ENCODE measurements at places on chromosomes 12 and 14.

DNA sequence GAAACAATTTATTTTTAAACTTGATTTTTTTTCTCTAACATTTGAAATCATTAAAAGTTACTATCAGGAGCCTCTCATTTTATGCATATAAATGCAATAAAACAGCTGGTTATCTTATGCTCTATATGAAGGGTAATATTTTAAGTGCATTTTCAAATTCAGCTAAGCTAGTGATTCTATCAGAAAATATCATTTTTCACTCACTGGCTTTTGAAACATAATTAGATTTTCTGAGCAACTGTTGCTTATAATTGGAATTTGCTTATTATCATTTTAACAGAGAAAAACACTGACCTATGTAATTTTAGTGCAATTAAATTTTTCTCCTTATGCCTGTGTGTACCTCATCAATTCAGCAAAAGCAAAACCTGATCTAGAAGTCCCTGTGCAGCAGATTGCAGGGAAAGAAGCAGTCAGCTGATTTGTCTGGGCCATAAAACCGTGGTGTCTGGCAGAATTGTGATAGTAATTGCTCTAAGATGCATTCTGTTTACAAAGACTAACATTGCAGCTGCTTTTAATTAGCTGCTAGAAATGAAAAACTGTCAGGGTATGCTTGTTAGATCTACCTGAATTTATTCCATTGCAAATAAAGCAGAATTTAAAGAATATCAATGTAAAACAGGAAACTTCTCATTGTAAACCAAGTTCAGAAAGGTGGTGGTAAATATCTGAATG lies 75.0 kb downstream of the BICD1 start:
- no peak for DNase-seq

DNA sequence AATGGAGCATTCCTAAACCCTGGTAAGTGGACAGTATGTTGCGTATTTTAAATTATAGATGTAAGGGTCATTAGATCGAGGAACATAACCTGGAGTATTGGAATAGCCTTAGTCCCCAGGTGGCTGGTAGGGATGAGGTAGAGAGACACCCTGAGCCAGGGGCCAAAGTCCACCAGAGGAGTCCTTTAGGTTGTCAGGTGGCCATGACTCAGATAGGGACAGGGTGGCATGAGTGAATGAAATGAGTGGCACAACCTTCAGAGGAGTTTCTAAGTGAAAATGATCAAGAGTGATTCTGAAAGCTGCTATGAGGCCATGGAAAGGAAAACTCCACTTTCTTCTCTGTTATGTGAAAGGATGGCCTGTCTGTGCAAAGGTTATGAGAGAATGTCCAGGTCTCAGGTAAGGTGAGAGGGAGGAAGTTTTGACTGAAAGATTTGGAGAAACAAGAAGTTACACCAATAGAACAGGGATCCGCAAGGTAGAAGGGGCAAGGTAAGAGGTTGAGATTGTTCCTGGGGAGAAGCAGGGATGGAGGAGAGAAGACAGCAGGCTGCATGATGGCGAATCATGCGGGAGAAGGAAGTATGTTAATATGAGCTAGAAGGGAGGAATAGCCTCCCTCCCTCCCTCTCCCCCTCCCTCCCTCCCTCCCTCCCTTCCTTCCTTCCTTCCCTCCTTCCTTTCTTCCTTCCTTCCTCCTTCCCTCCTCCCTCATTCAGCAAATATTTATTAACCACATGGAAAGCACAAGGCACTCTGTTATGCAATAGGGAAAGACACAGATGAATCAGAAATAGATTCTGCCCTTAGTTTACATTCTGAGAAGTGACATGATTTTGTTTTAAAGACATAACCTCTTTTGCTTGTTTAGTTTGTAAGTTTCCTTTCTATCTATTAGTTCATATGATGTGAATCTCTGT lies 14.0 kb upstream of the RIPK3 start:
- DNase-seq: no peak

DNA sequence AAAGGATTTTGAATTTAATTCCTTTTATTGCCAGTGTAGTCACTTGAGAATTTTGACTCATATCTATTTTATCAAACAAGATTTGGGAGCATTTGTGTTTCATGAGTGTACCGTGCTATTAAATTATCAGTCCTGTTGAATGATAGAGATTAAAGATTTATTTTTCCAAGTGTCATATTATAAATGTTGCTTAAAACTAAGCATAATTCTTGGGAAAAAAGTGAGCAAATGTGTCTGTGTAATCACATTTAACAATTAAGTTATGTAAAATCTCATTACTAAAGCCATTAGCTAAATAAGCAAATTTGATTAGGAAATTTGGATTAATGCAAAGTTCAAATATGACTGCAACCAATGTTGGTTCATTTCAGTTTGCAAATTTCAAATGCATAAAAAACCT lies 266.7 kb downstream of the TMTC2 start:
- DNase-seq: no peak

DNA sequence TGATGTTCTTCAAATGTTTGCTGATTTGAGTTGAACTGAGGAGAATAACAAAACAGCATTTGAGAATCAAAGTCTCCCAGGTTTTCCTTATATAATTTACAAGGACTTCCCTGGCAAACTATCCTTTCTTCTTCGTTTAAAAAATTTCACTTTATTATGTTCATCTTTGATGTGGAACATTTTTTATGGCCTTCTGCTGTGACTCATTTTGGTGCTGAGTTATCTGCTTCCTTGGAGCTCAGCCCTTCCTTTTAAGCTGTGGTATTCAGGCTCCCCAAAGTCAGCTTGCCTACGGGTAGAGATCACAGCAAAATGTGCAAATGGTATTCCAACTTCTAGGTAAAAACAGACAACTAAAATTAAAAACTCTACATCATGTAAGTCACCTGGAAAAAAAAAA lies 1.4 kb upstream of the ANO4 start:
- DNase-seq: no peak

- no peak for DNase-seq
Observed at GRCh38 chr14:87629788-87630187, 363.2 kb downstream of the GALC start.

- DNase-seq: no peak
Observed at GRCh38 chr14:76699209-76699938, 61.9 kb upstream of the VASH1 start.

DNA sequence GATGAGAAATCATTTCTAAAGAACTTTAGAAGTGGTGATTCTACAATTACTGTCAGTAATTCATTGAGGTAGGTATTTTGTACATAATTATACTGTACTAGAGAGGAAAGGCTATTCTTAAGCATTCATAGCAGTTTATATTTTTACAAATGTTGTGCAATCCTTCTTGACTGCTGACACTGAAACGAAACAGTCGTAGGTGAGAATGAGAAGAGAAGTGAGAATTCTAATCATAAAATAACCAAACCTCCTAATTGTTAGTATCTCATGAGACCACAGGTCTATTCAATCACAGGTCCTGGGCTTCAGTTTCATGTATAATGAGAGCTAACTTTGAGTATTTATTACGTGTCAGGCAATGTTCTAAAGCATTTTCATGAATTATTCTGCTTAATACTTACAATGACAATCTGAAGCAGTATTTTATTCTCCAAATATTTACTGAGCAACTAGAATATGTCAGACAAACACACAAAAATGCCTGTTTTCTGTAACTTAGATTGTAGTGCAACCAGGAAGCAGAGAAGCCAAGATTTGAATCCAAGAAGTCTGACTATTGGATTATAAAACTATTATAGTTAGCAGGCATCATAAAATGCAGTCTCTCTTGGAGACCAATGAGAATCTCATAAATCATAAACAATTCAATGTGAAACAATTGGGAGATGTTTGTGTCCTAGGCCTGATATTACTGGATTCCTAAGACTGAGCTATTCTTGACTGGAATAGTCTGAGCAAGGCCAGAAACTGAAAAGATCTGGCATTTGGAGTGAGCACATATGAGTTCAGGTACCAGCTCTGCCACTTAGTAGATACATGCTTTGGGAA lies 24.3 kb downstream of the RERG start:
- no peak for DNase-seq

DNA sequence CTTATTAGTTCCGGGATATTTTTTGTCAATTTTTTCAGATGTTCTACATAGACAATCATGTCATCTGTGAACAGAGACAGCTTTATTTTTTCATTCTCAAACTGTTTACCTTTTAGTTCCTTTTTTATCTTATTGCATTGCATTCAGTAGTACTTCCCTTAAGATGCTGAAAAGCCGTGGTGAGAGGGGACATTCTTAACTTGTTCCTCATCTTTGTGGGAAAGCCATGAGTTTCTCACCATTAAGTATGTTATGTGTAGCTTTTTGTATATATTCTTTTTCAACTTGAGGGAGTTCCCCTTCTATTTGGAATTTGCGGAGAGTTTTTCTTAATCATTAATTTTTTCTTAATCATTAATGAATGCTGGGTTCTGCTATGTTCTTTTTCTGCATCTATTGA lies 1727.1 kb upstream of the SEL1L start:
- DNase-seq: no peak

DNA sequence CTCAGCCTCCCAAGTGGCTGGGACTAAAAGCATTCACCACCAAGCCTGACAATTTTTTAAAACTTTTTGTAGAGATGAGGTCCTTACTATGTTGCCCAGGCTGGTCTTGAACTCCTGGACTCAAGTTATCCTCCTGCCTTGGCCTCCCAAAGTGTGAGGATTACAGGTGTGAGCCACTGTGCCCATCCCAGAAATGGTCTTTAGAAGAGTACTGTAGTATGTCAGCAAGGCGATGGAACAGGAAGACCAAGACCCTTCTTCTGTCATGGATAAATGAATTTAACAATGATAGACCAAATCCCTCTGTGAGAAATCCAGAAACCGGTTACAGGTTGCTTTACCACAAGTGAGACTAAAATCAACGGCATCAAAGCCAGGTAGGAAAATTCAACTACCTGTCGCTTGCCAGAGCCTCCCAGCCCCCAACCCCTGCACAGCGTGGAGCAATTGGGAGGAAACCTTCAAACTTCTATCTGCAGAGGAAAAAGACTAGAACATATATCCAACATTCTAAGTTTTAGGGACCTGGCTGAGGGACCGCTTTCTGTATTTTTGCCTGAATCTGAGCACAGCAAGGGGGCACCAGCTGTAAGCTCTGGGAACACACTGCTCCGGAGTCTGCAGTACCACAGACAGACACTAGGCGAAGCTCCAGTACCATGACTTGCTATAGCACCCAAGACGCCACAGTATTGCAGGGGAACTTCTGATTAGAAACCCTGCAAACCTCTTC lies 51.3 kb downstream of the CPSF6 start:
- peak; percentile 84 for DNase-seq

- no peak for DNase-seq
Observed at GRCh38 chr12:54352891-54353874, 11.1 kb downstream of the GPR84 start.

DNA sequence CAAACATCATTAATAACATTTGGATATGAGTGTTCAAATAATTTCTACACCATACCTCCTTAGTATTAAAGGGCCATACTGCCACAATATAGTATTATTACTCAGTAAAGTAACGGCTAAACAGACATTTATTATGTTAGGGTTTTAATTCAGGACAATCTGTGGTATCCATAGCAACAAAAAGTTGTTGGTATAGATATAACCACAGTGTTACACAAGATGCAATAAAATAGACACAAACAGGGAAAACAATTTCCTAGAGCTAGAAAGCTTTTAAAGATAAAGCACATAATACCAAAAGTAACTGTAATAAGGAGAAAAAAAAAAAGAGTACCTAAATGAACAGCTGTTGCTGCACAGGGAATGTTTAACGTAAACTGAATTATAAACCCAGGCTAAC lies 16.1 kb downstream of the CNIH1 start:
- no peak for DNase-seq

GRCh38 chr12:66361703-66362102 lies 59.4 kb downstream of the HELB start:
- DNase-seq: no peak

DNA sequence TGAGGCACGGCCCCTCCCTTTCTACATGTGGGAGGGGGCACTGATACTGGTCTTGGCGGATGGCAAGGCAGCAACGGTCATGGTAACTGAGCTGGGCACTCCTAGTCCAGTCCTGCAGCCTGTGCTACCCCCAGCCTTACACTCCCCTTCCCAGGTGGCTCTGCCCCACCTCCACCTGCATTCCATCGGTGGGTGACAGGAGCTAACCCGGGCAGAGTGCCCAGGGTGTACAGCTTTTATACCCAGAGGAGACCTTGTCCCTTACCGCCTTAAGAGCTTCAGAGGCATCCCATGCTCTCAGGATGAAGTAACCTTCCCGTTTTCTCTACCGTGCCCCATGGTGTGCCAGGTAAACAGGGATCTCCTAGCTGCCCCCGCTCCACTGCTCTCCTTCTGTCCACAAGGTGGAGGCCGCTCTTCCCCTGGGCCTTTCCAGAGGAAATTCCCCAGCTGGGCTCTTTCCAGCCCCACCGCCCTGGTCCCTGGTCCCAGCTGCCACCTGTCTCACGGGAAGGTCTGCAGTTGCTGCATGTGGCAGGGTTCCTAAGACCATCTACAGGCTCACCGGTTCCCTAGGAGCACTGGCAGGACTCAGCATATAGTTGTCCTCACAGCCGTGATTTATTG lies 20.5 kb downstream of the BRI3BP start:
- no peak for DNase-seq

GRCh38 chr12:105334582-105334981 lies 4.1 kb downstream of the C12orf75 start:
- no peak for DNase-seq

DNA sequence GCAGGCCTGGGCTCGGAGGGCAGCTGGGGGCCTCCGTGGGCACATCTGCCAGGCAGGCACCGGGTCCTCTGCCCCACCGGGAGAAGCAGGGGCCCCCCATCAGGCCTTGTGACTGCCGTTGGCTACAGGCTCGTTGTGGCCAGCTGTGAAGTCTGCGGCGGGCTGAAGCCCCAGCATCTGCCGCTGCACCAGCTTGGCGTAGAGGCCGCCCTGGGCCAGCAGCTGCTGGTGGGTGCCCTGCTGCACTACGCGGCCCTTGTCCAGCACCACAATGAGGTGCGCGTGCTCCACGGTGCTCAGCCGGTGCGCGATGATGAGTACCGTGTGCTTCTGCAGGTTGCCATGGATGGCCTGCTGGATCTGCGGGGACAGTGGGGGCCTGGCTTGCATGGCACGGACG lies 33.9 kb upstream of the VPS37B start:
- no peak for DNase-seq

- no peak for DNase-seq
Observed at GRCh38 chr14:30648471-30648870, 26.4 kb downstream of the SCFD1 start.

DNA sequence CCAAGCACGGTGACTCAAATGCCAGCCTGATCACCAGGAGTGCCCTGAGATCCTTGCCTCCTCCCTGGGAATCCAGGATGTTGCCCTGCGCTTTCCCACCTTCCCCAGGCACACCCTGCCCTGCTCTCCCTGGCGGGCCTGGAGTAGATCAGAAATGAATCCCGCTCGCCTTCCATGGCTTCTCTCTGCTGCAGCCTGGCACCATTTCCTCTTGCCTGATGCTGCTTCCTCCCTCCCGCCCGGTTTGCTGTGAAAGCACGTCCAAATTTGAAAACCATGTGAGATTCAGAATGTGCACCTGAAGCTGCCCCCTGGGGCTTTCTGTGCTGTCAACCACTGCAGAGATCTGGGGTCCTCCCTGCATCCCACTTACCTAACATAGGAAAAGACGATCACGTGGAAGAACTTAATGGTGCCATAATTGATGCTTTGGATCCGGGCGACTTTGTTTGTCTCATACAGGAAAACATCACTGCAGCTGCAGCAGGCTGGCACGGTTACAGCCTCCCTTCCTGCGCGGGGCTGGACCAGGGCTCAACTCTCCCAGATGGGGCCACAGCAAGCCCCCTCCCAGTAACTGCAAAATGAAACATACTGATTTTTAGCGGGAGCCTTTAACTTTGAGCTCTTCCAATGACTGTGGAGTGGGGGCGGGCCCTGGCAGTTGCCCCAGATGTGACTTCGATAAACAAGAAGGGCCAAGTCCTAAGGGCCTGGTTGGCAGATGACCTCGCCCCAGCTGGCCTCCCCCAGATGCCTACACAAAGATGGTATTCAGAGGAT lies 24.9 kb upstream of the C12orf76 start:
- DNase-seq: peak; percentile 29
